ENCODE measurements at places on chromosomes 6 and 20.

GRCh38 chr6:156809034-156809433 is 31.9 kb downstream of the ARID1B start:
- no peak for DNase-seq

- DNase-seq = peak; percentile 84
Observed at GRCh38 chr20:62156592-62157386, 13.2 kb downstream of the SS18L1 start.

DNA sequence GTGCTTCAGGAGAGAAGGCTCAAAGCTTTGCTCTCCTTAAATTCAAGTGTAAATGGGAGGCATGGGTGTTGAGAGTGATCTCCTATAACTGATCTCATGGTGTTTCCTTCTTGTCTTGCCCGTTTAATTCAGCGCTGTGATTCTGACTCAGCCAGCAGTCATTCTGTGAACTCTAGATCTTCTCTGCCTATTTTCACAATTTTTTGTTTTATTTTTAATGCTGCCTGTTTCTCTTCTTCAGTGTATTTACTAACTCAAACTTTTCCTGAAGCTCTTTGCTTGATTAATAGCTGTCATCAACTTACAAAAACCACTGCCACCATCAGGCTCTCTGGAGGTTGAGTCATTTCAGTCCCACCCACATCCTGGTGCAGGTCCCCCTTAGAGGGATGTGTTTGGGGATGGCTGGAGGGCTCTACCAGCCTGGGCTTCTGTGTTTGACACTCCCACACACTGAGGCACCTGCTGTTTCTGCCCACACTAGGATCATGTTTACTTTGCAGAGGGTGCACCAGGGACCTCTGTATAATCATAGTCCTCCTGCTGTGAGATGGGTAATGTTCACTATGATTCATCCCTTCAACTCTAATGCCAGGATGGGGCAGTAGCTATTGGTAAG is 94.0 kb downstream of the SHLD1 start:
- peak; percentile 63 for DNase-seq

- no peak for DNase-seq
Observed at GRCh38 chr6:148461986-148462577, 119.4 kb downstream of the SASH1 start.

DNA sequence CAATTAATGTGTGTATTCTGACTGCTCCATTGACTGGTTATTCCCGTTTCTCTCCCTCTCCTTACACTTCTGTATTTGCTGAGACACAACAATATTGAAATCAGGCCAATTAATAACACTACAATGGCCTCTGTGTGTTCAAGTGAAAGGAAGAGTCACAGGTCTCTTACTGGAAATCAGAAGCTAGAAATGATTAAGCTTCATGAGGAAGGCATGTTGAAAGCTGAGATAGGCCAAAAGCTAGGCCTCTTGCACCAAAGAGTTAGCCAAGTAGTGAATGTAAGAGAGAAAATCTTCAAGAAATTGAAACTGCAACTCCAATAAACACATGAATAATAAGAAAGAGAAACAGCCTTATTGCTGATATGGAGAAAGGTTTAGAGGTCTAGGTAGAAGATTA is 489.5 kb upstream of the CITED2 start:
- DNase-seq = no peak

DNA sequence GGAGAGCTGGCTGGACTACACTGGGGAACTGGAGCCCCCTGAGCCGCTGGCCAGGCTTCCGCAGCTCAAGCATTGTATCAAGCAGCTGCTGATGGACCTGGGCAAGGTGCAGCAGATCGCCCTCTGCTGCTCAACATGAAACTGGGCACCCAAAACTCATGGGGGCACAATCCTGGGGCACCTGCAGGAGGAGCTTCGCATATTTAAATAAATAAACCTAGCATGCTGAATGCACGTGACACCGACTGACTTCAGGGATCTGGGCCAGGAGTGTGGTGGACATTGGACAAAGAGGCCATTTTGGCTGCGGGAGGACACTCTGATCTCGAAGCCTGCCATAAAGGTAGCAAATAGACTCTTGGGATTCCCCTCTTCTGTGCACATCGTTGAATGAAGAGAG is 6.8 kb downstream of the SCAND1 start:
- DNase-seq = peak; percentile 51

DNA sequence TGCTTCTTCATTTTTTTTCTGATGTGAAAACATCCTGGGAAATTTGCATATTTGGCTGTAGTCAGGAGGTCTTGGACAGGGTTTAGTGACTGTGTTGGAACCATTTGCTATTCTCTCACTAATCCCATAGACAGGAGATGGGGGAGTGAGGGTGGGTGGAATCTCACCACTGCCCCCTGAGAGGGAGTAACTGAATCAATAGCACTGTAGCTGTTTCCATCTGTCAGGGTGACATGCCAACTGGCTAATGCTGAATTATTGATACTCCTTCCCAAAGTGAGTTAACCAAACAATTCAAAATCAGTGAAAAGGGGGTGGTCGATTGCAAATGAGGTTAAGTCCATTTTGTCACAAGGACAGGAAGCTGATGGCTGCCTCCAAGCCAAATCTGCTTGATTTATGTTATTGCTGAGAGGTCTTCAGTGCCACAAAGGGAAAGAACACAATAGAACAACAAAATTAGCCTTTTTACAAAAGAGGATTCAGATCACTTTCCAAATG is 55.1 kb upstream of the B3GAT2 start:
- no peak for DNase-seq

DNA sequence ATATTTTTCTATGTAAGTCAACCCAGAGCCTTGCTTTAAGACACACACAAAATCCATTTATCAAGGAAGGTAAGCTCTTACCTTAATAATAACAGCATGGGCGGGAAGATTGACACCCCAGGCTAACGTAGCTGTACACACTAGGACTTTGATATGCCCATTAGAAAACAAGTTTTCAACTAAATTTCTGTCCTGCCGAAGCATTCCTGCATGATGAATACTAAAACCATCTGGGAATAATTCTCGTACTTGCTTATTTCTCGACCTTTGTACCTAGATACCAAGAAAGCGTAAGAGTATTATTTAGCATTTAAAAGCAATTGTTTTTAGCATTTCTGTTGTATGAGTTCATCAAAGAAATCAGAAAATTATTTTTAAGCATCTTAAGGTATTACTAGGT is 197.5 kb upstream of the SIM1 start:
- DNase-seq = no peak

- DNase-seq = no peak
Observed at GRCh38 chr6:23228439-23229024, 659.2 kb downstream of the HDGFL1 start.

- DNase-seq = no peak
Observed at GRCh38 chr6:42103216-42103615, 39.2 kb downstream of the C6orf132 start.

GRCh38 chr6:142842418-142843261 is 102.3 kb downstream of the HIVEP2 start:
- DNase-seq = peak; percentile 47

DNA sequence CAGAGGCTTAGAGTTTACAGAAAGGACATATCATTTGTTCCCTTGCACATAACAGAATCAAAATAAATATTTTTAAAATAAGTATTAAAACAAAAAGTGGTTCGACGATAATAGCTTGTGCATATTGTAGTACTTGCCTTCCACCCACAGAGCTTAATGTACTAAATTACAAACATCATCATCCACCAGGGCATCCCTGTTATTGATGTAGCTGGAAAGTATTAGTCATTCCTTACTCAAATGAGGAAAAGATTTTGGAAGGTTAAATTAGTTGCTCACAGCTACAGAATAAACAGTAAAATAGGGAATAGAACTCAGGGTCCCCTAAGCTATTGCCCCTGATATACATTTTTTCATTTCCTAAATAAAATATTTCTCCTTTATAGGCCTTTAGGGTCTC is 150.3 kb downstream of the PTPRK start:
- DNase-seq = no peak

DNA sequence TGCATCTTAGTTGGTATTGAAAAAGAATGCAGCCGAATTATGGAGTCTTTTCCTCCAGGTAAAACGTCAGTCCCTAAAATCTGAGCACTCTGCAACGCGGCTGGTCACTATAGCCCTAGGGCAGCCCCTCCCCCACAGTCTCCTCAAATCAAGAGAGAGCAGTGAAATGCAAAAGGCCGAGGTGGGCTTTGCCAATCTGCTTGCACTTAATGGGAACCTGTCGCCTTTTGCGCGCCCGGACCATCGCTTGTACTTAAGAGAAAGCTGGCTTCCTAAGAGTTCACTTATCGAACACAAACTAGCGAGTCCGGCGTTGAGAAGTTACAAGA is 447 bp downstream of the MCM3 start:
- DNase-seq = peak; percentile 52

DNA sequence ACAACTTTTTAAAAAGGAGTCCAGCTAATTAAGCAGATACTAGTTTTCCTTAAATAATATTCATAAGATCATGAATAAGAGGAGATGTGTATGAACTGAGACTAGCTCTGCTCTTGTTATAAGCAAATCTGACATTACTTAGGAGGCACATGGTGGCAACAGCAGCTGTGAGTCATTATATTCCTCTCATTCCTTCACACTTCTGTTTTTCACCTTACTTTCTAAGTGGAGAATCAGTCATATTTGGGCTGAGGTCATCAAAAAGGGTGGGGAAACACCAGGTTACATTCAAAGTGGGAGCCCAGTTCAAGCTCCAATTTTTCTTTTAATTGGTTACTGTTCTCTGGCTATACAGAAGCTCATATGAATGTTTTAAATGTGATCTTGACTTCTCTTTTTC is 6.0 kb upstream of the RIPPLY2 start:
- no peak for DNase-seq

DNA sequence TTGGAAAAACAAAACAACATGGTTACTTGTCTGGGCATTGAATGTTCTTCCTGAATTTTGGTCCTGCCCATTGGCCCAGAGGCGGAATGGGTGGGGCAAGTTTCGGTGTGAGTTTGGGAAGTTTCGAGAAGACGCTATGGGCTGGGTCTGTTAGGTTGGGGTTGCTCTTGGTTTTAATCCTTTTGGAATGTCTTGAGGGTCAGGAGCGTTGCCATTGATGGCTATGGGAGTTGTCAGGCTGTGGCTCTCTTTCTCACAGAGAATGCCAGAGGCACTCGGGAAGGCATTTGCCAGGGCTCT is 135.0 kb downstream of the LRRC1 start:
- no peak for DNase-seq

- DNase-seq = no peak
Observed at GRCh38 chr6:50539447-50539846, 173.9 kb upstream of the TFAP2D start.

- peak; percentile 69 for DNase-seq
Observed at GRCh38 chr6:41846666-41847237, 48.4 kb downstream of the USP49 start.

DNA sequence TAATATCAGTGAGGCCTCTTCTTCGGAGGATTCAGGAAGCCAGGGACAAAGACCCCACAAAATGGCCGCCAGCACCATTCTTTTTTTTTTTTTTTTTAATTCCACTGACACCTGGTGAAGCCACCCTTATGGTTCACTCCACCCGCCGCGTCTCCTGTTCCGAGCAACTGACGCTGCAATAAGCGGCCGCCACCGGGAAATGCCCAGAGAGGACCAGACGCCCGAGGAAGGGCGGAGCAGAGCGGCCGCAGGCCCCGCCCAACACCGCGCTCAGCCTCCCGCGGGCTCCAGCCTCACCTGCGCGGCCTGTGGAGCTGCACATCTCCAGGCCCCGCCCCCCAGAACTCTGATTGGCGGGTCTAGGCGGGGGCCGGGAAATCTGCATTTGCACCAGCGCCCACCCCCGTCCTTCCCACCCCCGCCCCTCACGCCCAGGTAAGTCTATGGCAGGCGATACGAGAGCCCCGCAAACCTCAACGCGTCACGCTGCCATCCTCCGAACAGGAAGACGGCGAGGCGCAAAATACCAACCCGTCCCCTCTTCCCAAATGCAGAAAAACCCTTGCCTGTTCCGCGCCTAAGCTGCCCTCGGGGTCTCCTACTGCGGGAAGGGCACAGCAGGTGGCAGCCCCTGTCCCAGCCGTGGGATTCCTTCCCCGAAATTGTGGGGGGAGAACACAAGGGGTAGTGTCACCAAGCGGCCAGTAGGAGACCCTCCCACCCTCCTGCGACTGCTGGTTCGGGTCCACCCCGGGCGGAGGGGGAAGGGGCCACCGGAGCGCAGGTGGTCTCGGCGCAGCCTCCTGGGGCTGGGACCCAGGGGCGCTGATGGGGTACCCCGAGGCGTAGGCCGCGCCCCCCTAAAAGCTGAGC is 960 bp downstream of the ATP9A start:
- DNase-seq = peak; percentile 60

GRCh38 chr6:14996892-14997291 is 249.0 kb upstream of the JARID2 start:
- no peak for DNase-seq

GRCh38 chr6:40852779-40853373 is 186.1 kb downstream of the UNC5CL start:
- no peak for DNase-seq
